ENCODE measurements at places on chromosomes 13 and 19. TPM values are rescaled to one million over a fixed set of nuclear protein-coding genes. Genes with fewer than 3 reads are reported as not detected.

The ZNF471 gene
- polyA plus RNA-seq: 31.1 TPM

The LGI4 gene
- polyA plus RNA-seq: 2.0 TPM

DNA sequence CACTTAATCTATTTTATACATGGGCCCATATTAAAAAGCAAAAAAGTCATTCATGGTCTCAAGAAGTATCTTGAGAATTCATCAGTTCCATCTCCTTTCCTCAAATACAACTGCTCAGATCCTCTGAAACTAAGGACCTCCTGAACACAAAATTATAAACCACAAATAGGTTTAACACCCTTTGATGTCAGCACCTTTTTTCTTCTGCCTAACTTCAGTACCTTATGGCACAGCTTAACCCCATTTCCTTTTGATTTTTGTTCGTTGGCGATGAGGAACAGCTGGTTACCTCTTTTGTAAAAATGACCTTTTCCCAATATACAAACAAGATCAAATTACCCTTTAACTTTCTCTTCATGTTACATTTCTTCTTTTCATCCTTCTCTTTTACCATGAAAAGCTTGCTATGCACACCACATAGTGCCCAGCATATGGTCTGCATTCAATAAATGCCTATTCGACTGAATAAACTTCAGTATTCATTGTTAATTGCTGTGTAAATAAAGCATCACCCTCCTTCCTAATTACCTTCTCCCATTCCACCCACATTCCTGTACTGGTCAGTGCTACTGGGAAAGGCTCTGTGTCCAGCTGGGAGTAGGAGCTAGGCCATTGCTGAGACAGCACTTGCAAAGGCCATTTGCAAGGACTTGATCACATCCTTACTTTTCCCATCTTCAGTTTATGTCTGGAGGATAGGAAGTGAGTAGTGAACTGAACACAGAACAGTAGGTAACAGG lies 317.9 kb downstream of the SHISA2 start:
- DNase-seq: no peak

- no peak for DNase-seq
These were observed 17.8 kb downstream of the HCN2 start for GRCh38 chr19:607301-608154.

GRCh38 chr19:7199613-7200533 lies 94.3 kb downstream of the INSR start:
- DNase-seq: no peak

DNA sequence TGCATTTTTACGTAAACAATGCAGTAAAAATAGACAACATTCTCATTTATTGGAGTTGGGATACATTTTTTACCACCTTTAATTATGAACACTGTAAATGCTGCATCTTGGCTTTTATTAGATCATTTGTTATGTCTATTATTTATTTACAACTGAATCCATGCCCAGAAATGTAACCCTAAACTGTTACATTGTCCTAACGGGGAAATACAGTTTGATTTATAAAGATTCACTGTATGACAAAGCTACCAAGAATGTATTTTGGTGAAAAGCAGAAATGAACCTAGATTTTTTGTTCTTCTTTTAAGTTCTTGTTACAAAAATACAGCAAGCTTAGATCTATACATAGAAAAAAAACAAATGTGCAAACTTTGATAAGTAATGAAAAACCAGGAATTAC lies 1.1 kb downstream of the METTL21C start:
- DNase-seq: no peak

DNA sequence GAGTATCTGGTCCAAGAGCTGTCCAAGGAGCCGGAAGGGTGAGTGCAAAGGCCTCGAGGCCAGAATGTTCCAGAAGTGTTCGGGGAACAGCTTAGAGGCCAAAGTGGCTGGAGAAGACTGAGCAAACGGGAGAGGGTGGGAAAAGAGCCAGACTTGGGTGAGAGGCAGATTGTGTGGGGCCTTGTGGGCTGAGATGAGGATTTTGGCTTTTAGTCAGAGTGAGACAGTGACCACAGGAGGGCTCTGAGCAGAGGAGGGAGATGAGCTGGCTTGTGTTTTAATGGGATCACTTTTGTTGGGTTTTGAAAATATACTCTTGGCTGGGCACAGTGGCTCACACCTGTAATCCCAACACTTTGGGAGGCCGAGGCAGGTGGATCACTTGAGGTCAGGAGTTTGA lies 5.6 kb downstream of the NANOS2 start:
- DNase-seq: no peak

DNA sequence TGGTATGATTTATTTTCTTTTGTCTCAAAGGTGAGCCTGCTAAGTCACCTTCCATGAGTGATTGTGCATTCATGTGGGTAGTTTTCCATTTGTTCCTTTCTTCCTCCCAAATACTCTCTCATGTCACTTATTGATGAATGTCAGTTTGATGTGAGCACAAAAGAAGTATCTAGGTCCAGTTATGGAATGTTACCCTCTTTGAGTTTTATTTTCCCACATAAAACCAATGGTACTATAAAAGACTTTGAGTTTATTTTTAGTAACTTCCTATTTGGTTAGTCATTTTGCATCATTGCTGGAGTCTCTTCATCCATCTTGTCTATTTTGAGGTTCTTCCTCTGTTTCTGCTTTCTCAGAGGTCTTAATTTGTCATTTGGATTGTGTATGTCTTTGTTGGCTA lies 321.3 kb downstream of the GPC6 start:
- DNase-seq: no peak

- peak; percentile 96 for DNase-seq
These were observed at the start of gene ZNF473 for GRCh38 chr19:50025794-50026549. Gene ZNF473, plus strand, starts transcription at chr19:50026005. Its CDS starts 5,078 bp downstream, at chr19:50031083.

The NDUFS7 gene
- polyA plus RNA-seq: 35.5 TPM
